ENCODE measurements at places on chromosomes 13 and 19.

DNA sequence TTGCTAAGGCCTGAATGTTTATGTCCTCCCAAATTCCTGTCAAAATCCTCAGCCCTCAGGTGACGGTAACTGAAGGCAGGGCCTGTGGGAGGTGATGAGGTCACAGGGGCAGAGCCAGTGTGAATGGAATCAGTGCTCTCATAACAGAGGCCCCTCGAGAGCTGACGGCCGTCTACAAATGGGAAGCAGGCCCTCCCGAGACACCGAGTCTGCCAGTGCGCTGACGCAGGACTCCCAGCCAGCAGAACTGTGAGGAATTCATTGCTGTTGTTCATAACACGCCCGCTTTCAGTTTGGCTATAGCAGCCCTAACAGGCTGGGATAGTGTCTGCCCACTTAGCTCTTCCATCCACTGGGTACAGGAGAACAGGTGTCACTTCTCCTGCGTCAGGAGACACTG, 41.2 kb downstream of the CARS2 start:
- no peak for DNase-seq

DNA sequence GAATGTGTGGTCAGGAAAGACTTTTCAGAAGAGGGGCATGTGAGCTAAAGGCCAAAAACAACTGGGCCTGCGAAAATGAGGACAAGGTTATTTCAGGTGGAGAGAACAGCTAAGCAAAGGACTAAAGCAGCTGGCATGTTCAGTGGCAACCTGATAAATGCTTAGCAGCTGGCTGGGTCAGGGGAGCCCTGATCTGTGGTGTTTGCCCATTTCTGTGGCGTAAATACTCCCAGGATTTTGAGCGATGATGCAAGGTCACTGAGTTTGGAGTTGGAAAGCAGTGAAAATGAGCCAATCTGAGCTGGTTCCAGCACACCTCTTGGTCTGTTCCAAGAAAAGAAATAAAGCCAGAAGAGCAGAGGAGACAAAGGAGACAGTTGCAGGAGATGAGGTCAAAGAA, 704.3 kb downstream of the UQCRFS1 start:
- no peak for DNase-seq

DNA sequence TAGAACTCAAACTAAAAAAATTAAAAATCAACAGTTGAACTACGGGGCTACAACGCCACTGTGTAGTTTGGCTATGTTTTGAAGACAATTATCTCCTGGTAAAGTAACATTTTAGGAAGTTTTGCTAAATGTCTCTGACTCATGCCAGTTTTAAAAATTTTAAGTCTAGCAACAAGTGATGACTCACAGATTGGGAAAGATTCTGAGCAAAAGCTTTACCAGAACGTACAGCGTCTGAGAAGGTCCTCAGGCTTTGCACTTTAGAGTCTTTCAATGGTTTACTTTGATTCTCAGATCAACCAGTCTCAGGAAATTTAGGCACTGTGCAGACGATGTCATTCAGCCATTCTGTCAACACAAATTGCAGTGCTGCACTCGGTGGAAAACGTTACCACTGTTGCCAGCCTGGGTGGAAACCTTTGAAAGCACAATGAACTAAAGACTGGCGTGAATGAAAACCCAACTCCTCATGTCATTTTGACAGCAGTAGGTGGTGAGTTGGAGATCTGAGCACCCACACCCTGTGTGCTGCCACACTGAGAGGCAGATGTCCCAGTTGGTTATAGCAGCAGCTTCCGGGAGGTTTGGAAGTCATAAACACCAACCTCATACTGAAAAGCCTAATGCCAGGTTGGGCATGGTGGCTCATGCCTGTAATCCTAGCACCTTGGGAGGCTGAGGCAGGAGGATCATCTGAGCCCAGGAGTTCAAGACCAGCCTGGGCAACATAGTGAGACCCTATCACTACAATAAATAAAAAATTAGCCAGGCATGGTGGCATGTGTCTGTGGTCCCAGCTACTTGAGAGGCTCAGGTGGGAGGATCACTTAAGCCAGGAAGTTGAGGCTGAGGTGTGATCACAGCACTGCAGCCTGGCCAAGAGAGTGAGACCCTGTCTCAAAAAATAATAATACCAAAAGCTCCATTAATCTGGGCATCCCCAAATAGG, 6.3 kb upstream of the WTIP start:
- no peak for DNase-seq

- no peak for DNase-seq
Observed at GRCh38 chr19:38303517-38304351, at the start of gene C19orf33. C19orf33 (plus strand) TSS chr19:38304251; CDS start chr19:38304262, 11 bp downstream.

DNA sequence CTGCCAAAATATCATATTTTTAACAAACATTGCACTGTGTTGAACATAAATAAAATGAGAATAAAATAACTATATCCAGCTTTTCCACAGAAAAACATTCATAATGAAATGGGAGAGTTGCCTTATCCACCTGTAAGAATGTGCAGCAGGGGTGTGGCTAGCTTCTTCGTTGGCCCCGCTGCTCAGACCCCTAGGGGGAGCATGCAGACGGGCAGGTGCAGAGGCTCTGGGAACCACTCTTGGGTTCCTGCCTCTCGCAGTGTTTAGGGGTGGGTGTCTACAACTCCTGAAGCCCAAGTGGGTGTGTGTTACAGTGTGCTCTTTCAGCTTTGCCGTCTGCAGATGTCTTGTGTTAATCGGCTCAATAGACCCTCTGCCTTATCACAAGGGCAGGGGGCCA, 121.7 kb downstream of the SLITRK5 start:
- no peak for DNase-seq

GRCh38 chr13:91776611-91777193, 378.3 kb downstream of the GPC5 start:
- DNase-seq = no peak

- DNase-seq = no peak
Observed at GRCh38 chr19:44725251-44725650, 23.3 kb upstream of the BCL3 start.

GRCh38 chr13:97011446-97012131, 17.3 kb upstream of the OXGR1 start:
- no peak for DNase-seq
